ENCODE measurements at places on chromosomes 11 and 22.

- DNase-seq = peak; percentile 47
Observed at GRCh38 chr22:46737976-46738646, at the start of gene CERK. TSS of gene CERK (minus strand) at chr22:46738252. CDS start at chr22:46738148, 104 bp downstream.

DNA sequence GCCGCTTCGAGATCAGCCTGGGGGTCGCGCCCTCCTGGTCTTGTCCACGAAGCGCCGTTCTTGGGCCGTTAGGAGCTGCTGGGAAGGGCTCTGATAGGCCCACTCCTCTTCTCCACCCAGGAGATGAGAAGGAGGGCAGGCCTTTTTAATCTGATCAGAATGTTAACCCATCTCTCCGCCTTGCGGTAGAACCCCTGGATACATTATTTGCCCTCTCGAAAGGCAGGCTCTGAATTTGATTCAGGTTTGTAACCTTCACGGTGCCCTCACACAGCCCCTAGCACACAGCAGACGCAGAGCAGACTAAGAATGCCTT is at the start of gene CCDC83:
CCDC83 (plus strand) TSS at position 43 of the 316 bp plus-strand sequence. CDS start 9,741 bp downstream, outside the sequence.
- DNase-seq = no peak

DNA sequence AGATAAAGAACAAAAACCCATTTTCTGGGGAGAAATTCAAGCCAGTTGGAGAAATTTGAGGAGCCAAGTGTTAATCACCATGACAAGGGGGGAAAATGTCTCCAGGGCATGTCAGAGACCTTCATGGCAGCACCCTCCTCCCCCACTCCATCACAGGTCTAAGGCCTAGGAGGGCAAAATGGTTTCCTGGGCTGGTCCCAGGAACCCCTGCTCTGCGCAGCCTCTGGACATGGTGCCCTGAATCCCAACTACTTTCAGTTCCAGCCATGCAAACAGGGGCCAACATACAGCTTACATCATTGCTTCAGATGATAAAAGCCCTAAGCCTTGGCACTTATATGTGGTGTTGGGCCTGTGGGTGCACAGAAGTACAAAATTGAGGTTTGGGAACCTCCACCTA is 167.5 kb downstream of the LUZP2 start:
- no peak for DNase-seq

GRCh38 chr22:46783721-46784120 is 21.3 kb downstream of the TBC1D22A start:
- DNase-seq = peak; percentile 47

DNA sequence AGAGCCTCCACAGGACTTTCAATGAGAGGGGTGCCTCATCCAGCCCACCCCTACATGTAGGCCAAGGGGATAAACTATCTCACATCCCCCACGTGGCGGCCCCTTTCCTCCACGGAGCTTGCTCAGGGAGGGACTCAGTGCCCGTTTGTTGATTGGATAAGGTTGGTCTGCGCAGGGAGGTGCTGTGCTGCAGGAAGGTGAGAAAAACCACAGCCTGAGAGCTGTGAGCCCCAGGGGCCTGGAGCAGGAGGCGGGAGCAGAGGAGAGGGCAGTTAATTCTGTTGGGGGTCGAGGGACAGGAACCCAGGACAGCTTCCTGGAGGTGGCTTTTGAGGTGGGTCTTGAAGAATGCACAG is 31.9 kb upstream of the ATXN10 start:
- DNase-seq = no peak

DNA sequence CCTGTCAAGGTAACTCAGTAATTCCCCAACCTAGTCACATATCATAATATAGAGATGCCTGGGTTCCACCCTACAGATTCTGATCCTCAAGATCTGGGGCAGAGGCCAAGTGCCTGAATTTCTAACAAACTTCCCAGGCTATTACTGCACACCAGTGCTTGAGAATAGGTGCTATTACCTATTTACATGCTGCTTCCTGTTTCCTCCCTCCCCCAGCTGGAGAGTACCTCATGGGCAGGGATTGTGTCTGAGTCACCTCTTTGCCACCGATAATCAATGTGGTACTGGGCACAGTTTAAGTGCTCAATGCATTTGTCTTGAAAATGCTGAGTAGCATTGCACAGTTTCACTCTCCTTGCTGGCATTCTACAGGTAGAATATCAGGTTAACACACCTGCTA is 582.2 kb upstream of the CADM1 start:
- DNase-seq = no peak

DNA sequence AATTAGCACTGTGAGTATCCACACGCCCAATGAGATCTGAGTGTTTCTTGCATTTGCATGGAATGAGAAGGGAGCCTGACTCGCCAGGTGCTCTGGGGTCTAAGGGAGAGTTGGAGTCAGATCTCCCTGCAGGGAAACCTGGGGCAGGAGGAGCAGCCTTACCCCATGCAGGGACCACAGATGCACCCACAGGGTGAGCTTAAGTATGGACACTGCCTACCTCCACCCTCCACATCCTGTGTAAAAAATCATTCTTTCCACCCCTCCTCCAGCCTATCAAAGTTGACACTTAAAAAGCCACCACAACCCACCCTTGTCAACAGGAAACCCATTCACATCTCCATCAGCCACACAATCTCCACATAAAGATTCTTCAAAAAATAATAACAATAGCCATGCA is 67.0 kb upstream of the IGLL5 start:
- DNase-seq = no peak

DNA sequence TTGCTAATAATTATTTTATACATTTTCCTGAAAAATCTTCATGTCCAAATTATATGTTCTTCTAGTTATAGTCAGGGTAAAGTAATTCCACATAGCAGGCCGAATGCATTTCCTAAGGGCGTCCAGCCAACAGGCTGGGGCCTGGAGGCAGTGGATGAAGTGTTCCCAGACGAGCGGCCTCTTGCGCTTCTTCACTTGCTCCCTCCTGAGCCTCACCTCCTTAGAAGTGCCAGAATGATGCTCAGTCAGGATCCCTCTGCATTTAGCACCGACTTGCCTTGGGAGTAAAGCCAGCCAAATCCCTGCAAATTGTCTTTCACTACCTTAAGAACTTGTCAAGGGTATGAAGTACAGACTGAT is 1.5 kb downstream of the OLFML1 start:
- no peak for DNase-seq

DNA sequence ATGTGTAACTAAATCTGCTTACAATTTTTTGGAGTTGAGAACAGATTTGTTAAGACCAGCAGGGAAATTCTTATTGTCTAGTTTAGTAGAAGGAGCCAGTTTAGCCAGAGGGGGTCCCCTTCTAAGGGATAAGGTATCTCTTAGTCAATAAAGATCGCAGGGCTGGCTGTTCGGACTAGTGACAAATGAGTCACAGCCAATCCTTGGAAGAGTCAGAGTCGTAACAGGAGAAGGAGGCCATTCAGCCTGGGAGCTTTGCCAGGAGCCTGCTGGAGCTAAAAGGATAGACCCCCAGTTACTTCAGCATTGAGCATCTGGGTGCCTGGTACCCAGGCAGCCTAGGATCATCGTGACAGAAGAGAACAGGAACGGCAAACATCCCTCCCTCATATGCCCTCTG is 191.6 kb upstream of the ARHGAP20 start:
- DNase-seq = peak; percentile 59

GRCh38 chr11:72370201-72370600 is 64.1 kb downstream of the CLPB start:
- no peak for DNase-seq

- no peak for DNase-seq
Observed at GRCh38 chr22:36029406-36029755, 757 bp upstream of the RBFOX2 start.
